Activated B cell treated with CpG ODN at 0.5 μM for 24 hours (primary cell): ENCODE measurements at places on chromosomes 7 and 10.
A peak's percentile ranks its signal among the peaks of the same experiment; 100 is the strongest.

- no peak for DNase-seq
Observed at GRCh38 chr10:44965104-44965503, 5.5 kb downstream of the RASSF4 start.

DNA sequence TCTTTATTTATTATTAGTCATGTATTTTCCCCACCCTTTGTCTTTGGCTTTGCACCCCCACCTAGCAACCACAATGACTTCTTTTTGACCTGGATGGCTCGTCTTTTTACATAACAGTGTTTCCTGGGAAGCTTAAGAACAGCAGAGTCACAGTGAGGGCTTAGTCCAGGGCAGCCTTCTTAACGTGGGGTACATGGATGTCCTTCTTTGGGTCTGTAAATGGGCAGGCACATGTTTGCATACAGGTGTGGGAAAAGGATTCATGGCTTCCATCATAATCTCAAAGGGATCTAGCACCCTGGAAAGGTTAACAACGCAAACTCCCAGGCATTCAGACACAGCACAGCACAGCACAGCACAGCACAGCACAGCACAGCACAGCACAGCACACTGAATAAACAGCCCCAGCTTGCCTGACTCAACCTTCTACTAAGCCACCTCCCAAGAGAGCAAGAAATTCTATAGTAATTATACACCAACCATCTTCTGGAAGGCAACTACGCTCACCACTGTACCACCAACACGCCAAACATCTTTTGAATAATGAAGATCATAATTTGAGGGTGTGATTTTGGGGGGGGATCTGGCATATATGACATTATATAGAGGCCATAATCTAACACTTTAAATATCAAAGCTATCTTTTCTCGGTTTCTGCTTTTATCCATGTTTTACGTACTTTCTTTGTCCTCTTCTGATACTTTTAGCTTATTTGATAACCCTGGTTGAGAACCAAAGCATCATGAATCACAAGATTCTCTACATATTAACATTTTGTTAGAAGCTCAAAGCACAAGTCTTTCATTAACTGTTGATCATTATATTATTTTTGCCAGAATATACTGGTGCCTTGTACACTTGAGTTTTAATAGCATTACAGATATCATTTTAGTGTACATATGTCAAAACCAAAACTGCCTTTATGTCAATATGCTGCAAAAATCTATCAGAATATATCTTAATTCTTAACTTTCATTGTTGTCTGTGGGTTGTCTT lies 177.2 kb upstream of the KLF14 start:
- DNase-seq: no peak

- no peak for DNase-seq
Observed at GRCh38 chr10:122468926-122469781, 7.8 kb downstream of the HTRA1 start.

GRCh38 chr10:95295031-95295755 lies 4.4 kb upstream of the PDLIM1 start:
- peak; percentile 78 for DNase-seq

DNA sequence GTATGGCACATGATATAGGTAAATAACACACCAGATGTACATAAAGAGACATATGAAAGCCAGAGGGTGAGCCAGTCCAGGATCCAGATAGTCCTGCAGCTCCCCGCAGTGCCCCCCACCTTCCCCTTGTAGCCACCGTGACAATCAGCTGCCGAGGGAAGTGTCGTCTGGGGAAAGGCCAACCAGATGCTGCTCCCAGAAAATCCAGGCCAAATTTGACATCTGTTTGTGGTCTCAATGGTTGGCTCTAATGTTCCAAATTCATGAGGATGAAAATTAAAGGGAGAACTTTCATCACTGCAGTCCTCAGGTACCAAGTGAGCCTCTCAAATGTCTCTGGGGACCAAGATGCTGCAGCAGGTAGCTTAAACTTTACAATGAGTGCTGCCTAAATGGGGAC lies 210.3 kb downstream of the PTEN start:
- DNase-seq: no peak
